Stimulated activated CD4-positive, alpha-beta T cell treated with anti-CD3 and anti-CD28 coated beads, Interleukin-1b, Interleukin-23, amount 100 ng/mL, for 4 hours (primary cell): ENCODE measurements at places on chromosomes 6 and 20.

GRCh38 chr6:150696190-150696589 is 96.5 kb downstream of the PLEKHG1 start:
- DNase-seq = no peak

GRCh38 chr6:35047265-35048011 is 93.7 kb downstream of the TCP11 start:
- DNase-seq = no peak

DNA sequence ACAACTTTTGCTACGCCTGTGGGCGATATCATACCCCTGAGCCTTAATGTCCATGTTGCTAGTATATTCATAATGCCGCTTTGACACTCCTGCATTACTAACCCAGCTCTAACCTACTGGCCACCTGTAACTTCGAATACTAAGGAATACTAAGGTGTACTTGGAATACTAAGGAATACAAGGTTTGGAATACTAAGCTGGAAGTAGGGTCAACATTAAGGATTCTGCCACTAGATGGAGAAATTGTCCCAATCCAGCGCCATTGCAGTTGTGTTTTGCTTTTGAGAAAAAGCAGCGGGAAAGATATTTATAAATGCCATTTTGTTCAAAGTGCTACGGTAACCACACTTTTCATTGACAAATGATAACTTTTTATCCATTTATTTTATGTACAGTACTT is 10.7 kb downstream of the TBXT start:
- DNase-seq = no peak

DNA sequence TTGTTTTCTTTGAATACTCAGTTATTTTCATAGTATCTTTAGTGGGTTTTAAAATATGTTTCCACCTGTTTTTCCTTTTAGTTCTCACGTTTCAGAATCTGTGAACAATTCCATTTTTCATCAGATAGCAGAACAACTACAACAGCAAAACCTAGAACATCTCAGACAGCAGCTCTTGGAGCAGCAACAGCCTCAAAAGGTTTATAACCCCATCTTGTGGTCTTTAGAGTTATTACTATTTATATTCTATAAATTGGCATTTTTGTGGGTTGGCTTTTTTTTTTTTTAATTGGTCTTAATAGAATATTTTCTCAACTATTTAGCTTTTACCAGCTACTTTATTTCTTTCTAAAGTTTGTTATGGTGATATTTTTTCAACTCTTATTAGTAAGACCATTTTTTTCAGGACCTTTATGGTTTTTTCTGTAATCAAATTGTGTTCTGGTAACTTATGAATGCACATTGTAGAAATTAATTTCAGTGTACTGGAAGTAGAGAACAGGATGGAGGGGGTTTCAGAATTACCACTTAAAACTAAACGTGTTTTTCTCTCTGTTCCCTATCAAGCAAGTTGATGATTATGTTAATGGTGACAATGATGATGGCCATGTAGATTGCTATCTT is 72.2 kb downstream of the SCAF8 start:
- no peak for DNase-seq

- no peak for DNase-seq
These were observed 4.0 kb upstream of the LIN28B start for GRCh38 chr6:104952911-104953399.

- no peak for DNase-seq
These were observed 2.3 kb upstream of the RAMACL start for GRCh38 chr6:166588691-166589336.

- no peak for DNase-seq
These were observed 545 bp downstream of the FNDC1 start for GRCh38 chr6:159169557-159170332.

GRCh38 chr6:149224399-149224798 is 93.1 kb upstream of the TAB2 start:
- DNase-seq = no peak

GRCh38 chr20:2032168-2032567 is 38.3 kb upstream of the PDYN start:
- DNase-seq = no peak
